ENCODE measurements at places on chromosomes 3 and 15.

DNA sequence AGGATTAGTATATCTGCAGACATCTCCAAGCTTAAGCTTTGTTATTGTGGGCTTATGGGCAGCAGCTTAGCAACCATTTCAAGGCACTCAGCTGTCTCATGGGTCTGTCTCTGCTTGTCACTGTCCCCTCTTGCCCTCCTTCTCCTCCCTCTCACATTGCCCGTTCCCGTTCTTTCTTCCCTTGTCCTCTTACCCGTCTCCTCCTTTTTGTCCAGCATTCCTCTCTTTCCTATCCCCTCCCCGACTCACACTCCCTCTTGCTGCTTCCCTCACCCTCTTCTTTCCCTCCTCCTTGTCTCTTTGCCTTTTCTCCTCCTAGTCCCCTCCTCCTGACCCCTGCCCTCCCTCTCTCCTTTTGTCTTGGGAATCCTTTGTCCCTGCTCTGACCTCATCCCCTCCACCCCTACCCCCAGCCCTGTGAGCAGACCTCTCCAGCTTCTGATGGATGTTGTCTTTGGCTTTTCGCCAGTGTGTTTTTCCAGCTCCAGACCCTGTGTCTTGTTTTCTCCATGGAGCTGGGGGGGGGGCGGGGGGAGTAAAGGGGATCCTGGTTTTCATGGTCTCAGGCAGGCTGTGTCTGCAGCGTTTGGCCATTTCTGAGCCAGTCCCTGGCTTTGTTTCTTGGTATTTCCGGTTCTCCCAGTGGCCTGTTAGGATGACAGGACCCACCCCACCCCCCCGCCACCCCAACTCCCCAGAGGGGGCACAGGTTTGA, 47.9 kb upstream of the TRAK1 start:
- DNase-seq: no peak

GRCh38 chr3:52986049-52986448, 59.8 kb downstream of the SFMBT1 start:
- no peak for DNase-seq

- no peak for DNase-seq
Measured at GRCh38 chr3:72818092-72818773, 30.0 kb downstream of the SHQ1 start.

GRCh38 chr3:51340013-51340829, 44.9 kb upstream of the MANF start:
- DNase-seq: no peak

- DNase-seq: no peak
Measured at GRCh38 chr3:117019082-117019713, 309.6 kb downstream of the TUSC7 start.

DNA sequence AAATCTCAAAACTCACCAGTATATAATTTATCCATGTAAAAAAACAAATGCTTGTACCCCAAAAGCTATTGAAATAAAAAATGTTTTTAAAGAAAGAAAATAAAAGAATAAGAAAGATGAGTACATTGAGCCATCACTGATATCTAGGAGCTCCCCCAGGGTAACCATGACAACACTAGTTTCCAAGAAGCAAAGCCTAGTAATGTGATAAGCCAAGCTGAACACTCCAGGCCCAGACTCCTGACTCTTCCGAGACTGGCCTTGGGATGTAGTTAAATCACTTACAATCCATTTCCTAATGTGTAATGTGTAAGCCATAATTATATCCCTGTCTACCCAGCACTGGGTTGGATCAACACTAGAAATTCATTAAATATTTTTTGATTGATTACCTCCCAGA, 21.1 kb upstream of the ATP8B4 start:
- DNase-seq: no peak

DNA sequence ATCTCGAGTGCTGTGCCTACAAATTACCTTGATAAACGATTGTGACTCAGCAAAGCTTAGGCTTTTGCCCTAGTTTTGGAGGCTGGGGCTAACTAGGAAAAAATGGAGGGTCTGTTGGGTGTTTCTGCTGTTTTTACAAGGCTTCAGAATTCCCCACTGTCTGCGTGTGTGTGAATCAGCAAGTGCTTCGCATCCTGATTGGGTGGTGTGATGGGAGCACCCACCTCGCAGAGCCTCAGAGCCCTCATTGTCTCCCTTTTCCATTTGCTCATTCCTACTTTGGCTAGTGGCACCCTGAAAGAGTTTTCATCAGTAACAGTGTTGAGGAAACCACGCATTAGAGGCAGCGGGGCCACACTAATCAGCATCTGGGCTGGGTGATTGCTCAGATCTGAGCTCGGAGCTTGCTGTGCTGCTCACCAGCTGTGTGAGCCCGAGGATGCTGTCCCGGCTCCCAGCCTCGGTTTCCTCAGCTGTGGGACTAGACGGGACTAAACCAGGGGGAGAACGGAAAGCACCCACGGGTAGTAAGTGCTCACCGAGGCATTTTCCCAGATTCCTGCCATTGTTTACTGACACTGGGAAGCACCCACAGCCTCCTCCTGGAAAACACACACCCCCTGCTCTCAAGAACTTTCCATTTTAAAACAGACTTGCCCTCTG, 40.6 kb downstream of the GOLGA8S start:
- no peak for DNase-seq

All from stimulated activated CD4-positive, alpha-beta T cell treated with anti-CD3 and anti-CD28 coated beads, Interleukin-12 subunit alpha, Interleukin-12 subunit beta, amount 100 ng/mL, for 48 hours (primary cell).